ENCODE measurements at places on chromosomes 2 and 18.

DNA sequence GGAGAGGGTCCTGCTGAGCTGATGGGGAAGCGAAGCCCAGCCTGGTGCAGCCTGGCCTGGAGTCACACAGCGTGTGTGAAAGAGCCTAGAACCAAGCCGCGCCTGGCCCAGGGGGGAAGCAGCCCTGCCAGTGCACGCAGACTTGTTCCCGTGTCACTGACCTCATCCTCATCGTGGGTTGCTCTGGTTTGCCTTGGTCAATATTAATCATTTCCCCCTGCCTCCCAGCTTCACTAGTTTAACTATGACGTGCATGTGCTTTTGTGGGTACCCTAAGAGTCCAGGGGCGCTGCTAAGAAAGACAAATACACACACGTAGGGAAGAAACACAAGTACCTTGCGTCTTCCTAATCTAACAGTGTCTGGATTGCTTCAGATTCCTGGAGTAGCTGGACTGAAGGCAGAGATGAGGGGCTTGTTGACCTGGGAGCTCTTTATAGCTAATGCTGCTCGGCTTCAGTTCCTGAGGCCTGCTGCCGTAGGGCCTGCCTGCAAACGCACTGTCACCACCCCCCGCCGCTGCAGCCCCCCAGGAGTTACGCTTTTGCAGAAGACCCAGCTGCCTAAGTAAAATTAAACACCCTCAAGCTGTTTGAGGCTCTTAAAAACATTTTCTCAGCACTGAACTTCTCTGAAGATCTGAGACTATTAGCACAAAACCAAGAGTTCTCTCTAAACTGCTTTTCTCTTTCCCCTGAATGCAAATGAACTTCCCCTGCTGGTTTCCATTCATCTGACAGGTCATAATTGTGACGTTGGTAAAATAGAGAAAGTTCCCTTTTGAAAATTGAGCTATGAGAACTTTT, 159.2 kb downstream of the FAM210A start:
- H3K27me3 ChIP-seq, result no peaks in the 10 kb centered on the region
- no peak for DNase-seq
- no peaks in the 10 kb centered on the region for H3K36me3 ChIP-seq
- no peak overlapping the region for H3K4me3 ChIP-seq
- no peak overlapping the region for H3K27ac ChIP-seq

GRCh38 chr18:49812286-49813068, 856 bp downstream of the ACAA2 start:
- H3K36me3 ChIP-seq, result no peaks in the 10 kb centered on the region
- H3K4me3 ChIP-seq, result peak overlapping the region; percentile 71
- no peak for DNase-seq
- H3K4me1 ChIP-seq, result peaks cover 50% of the 10 kb centered on the region

DNA sequence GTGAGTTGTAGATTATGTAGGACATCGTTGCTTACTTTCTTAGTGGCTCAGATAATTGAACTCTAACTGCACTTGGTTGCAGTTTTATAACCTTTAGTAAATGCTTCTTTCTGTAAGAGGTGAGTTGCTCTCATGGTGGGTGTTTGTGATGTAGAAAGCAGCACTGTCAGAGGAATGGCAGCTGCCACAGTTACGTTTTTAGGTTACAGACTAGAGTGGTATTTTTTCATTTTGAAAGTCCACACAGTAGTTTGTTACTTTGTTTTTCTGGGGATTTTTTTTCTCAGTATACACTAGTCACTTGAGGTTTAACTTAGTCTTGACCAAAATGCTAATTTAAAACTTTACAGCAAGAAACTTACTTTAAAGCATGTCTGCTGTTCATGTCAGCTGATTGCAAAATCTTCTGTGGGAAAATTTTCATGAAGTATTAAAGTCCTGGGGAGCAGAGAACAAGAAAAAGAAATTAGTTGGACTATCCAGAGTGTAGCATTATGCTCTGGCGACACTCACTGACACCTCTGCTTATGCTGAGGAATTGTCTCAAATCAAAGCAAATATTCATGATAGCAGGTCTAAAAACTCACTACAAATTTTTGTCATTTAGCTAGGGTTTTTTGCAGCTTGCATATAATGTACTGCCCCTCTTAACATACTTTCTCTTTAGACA, 14.8 kb downstream of the AFTPH start:
- no peak overlapping the region for H3K4me3 ChIP-seq
- no peak overlapping the region for H3K27ac ChIP-seq
- no peak for DNase-seq
- H3K36me3 ChIP-seq, result no peaks in the 10 kb centered on the region

GRCh38 chr2:179239195-179239594, 25.4 kb downstream of the SESTD1 start:
- peak overlapping the region; percentile 12 for H3K4me3 ChIP-seq
- H3K4me1 ChIP-seq, result peaks cover 90% of the 10 kb centered on the region
- no peaks in the 10 kb centered on the region for H3K27me3 ChIP-seq
- H3K27ac ChIP-seq, result peak overlapping the region; percentile 55
- peak; percentile 88 for DNase-seq
- no peaks in the 10 kb centered on the region for H3K36me3 ChIP-seq

- no peak overlapping the region for H3K27ac ChIP-seq
- H3K4me3 ChIP-seq, result no peak overlapping the region
- H3K27me3 ChIP-seq, result 0 out of 3 replicates have a peak, but pooled peaks cover 3% of the 10 kb centered on the region
- DNase-seq, result no peak
- H3K36me3 ChIP-seq, result no peaks in the 10 kb centered on the region
- no peaks in the 10 kb centered on the region for H3K4me1 ChIP-seq
Measured at GRCh38 chr2:40164736-40165508, 287.0 kb downstream of the SLC8A1 start.

DNA sequence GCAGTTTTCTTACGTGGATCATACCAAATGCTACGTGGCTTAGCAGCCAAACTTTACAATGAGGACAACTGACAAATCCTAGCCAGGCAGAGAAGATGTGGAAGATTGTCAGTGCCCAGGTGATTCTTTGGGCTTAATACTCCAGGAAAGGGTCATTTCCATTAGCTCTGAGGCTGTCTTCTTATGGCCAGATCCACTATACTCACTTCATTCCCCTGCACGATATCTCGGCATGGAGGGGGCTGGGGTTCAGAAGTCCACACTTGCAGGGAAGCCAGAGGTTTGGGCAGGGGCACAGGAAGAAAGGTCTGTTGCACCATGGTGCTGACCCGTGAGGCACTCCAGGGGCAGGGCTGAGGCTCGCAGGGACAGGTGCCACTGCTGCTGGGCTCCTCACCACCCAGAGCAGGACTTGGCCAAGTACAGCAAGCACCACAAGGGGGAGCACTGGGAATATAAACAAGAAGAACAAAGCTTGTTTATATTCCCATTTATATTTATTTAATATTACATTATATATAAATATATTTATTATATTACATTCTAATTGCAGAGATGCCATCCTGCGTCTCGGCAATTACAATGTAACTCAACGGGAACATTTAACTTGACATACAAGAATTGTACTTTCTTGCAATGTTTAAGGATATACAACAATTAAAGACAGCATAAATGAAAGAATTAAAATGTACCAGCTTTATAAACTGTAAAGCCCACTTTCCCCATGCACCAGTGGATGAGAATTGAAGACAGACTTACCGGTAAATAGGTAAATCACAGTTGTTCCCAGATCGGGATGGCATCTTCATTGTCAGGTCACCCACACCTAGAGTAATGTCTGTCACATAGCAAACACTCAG, 27.2 kb downstream of the CLUL1 start:
- no peak overlapping the region for H3K27ac ChIP-seq
- H3K4me3 ChIP-seq, result no peak overlapping the region
- H3K27me3 ChIP-seq, result no peaks in the 10 kb centered on the region
- H3K36me3 ChIP-seq, result no peaks in the 10 kb centered on the region
- H3K4me1 ChIP-seq, result peaks cover 6% of the 10 kb centered on the region
- peak; percentile 62 for DNase-seq

- no peaks in the 10 kb centered on the region for H3K36me3 ChIP-seq
- no peaks in the 10 kb centered on the region for H3K27me3 ChIP-seq
- H3K4me3 ChIP-seq, result no peak overlapping the region
- no peak overlapping the region for H3K27ac ChIP-seq
- peaks cover 76% of the 10 kb centered on the region for H3K4me1 ChIP-seq
Measured at GRCh38 chr2:108268001-108268400, 20.7 kb upstream of the SULT1C2 start.

Measured in HepG2 (cell line).